Stomach (tissue), 19 donors: ENCODE measurements at places on chromosomes 11 and 22. TPM values are rescaled to one million over a fixed set of nuclear protein-coding genes. Genes with fewer than 3 reads are reported as not detected.

The SLC39A13 gene
- 158 TPM for total RNA-seq

The CDC42BPG gene
- 10.3 TPM for total RNA-seq

The TMEM45B gene
- total RNA-seq, result 5.3 TPM

The SCGB2A2 gene
- total RNA-seq, result not detected

The NLRP14 gene
- not detected for total RNA-seq

The CRYBA4 gene
- not detected for total RNA-seq

DNA sequence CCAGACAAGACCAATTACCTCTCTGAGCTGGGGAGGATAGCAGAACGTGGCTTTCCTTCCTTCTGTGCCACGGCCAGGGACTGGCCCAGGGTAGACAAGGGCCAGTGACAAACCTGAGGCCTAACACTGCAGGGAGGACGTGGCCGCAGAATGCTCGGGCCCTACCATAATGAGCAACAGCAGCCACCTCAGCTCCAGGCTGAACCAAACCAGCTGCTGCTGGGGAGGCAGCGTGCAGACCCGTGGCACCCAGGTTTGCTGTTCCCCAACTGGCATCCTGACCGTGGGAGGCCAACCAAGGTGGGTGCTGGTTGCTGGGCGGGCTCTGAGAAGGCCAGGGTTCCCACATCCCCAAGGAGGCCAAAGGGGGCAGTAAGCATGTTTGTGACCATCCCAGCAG lies 83.0 kb downstream of the MORC2 start:
- DNase-seq, result no peak

DNA sequence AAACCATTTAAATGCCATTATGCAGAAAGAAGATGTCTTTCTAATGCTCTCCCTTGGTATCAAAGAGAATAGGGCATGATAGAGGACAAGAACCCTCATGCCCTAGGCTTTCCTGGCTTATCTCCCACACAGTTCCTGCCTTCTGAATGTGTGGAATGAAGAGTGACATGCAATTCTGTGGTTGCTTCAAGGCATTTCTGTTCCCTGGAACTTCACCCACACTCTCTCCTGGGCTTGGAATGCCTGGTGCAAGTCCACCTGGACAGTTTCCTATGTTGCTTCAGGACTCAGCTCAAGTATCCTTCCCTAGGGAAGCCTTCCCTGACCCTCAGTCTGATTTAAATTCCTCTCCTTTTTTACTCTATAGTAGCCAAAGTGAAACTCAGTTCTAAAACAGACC lies 53.8 kb upstream of the DRD2 start:
- no peak for DNase-seq

DNA sequence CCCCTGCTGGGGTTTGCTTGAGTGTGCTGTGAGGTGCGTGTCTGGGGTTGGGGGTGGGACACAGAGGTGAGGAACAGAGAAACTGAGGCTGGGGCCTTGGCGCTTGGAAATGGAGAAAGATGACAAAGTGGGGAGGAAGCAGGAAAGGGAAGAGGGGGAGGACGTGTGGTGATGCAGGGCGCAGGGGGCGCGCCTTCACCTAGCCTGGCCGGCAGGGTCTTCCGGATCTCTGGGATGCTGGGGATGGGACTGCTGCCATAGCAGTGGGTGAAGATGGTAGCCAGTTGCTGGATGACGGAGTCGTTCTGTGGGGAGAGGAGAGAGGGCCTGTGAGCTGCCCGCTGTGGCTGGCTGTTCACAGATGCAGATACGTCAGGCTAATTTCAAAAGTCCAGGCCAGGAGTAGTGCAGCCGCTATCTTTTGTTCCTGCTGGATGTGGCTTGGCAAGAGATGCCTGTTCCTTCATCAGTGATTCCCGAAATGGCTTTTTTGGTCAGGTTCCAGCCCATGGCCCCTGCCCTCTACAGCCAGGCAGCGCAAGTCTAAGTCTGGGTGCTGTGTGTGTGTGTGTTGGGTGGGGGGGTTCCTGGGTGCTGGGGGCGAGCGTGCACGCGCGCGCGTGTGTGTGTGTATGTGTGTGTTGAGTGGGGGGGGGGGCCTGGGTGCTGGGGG lies 54.8 kb downstream of the NAT10 start:
- no peak for DNase-seq

DNA sequence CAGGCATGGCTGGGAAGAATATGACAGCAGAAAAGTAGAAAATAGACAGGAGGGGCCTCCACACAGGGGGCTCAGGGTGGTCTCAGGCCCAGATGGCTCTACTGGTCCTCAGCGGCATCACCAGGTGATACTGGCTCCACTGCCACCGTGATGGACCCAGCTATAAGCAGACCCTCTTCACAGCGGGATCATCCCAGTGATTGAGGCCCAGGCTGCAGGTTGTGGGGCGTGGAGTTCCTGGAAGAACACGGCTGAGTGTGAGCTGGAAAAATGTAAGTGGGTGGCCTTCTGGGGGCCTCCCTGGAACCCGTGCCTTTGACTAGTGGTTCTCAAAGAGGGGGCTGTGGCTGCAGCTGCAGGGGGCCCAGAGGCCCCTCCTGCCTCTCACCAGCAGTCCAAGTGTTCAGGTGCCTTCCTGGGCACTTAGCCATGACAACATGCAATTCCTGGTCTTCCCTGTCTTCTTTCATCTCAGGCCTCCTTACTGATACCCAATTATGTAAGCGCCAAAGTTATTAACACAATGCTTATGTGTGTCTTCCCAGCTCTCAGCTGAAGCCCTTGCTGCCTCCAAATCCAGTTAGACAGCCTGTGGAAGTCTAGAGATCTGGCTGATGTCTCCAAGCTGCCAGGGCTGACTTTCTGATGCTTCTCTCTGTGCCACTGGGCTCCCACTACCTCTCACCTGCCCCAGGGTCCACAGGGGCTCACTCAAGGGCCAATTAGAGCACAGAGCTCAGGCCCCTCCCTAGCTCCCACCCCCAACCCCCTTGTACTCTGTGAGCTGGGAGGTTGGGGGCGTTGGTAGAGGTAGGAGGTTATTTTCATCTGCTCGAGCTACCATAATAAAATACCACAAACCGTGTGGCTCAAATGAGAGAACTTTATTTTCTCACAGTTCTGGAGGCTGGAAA lies 110.1 kb upstream of the LMO1 start:
- DNase-seq, result no peak

DNA sequence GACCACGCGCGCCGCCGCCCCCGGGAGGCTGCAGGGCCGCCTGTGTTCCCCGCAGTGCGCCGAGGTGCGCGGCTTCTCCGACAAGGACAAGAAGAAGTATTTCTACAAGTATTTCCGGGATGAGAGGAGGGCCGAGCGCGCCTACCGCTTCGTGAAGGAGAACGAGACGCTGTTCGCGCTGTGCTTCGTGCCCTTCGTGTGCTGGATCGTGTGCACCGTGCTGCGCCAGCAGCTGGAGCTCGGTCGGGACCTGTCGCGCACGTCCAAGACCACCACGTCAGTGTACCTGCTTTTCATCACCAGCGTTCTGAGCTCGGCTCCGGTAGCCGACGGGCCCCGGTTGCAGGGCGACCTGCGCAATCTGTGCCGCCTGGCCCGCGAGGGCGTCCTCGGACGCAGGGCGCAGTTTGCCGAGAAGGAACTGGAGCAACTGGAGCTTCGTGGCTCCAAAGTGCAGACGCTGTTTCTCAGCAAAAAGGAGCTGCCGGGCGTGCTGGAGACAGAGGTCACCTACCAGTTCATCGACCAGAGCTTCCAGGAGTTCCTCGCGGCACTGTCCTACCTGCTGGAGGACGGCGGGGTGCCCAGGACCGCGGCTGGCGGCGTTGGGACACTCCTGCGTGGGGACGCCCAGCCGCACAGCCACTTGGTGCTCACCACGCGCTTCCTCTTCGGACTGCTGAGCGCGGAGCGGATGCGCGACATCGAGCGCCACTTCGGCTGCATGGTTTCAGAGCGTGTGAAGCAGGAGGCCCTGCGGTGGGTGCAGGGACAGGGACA lies 2.7 kb downstream of the NLRP6 start:
- no peak for DNase-seq

GRCh38 chr11:72353861-72354260 lies 80.5 kb downstream of the CLPB start:
- DNase-seq, result peak; percentile 28

DNA sequence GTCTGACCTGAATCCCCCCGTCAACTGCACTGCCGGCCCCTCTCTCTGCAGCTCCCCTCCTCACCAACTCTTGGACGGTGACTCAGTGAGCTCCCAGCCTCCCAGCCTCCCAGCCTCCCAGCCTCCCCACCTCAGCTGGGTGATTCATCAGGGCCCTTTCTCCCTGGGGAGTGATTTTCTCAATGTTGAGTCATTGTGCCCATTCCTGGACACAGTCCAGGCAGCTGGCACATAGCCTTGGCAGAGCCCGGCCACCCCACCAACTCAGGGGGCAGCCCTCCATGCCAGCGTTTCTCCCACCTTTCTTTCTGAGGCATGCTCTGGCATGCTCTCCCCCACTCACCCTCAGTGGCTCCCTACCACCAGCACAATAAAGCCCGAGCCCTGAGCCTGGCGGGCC lies 30.7 kb downstream of the PDE2A start:
- no peak for DNase-seq

DNA sequence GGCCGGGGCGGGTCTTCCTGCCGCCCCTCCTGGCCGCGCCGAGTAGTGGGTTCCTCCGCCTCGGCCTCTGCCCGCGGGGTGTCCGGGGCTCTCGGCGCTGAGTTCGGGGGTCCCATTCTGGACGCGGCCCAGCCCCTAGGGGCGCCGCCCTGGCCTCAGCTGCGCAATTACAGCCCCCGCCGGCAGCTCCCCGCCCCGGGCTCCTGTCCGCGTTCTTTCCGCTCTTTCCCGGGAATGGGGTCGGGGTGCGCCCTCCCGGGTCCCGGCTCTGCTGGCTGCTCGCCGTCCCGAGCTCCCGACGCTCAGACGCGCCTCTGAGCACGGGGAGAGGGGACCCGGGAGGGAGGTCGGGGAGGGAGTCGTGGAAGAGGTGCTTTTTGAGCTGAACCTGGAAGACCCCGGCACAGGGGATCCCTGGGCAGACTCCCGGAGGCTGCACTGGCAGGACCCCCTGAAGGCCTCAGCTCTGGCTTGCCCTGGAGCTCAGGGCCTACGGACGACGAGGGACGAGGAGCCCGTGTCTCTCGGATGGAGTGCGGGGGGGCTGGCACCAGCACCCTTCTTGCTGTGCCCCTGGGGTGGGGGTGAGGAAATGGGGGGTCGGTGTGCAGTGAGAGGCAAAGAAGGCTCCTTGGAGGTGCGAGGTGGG lies 558 bp downstream of the TSPAN4 start:
- no peak for DNase-seq

DNA sequence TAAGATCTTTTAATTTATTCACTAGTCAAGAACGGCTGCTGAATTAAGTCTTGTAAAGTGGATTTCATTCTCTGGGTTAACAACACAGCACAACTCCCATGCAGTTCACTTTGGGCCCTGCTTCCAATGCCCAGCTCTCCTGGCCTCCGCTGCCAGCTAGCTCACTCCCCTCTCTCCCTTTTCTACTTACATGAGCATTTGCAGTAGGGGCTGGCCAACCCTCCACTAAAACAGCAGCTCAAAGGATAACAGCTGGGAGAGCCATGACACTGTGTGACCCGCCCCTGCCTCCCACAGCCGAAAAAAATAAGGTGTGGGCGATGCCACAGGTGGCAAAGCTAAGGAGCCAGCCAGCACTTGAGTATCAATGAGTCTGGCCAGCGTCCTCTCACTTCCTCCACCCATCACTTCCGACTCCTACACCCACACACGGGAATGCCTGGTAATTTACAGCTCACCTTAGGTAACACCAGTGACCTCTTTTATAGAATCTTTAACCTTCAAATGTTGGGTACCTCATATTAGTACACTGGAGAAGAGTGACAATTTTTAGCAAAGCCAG lies 56.8 kb downstream of the DGCR2 start:
- DNase-seq, result no peak

DNA sequence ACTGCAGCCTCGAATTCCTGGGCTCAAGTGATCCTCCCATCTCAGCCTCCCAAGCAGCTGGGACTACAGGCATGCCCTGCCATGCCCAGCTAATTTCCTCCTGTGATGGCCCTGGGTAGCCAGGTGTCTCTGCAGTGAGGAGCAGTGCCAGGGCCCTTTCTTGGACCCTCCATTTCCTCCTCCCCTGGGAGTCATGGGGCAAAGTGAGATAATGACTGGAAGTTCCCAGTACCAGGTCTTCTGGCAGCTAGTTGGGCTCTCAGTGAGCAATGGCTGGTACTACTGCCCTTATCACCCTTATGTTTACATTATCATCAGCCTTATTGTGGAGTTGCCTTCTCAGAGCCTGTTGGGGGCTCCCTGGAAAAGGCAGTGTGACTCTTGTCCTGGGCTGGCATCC lies 17.6 kb downstream of the DAGLA start:
- no peak for DNase-seq

DNA sequence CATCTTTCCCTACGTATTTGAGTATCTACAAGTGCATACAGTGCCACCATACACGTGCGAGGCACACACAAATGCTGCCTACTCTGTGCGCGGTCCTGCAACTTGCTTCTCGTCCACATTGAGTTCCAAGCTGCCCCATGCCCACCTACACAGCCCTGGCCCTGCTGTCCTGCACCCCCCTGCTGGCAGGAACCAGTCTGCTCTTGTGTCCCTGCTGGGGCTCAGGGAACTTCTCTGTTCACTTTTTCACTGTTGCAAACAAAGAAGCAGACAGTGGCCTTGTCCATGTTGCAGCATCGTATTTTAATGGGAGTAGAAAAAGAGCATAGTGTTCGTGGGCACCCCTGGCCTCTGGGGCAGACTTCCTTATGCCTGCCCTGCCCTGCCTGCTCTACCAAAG lies 14.0 kb downstream of the CPT1A start:
- no peak for DNase-seq

GRCh38 chr11:369336-370018 lies at the start of gene B4GALNT4:
Gene B4GALNT4 (plus strand): TSS chr11:369499. CDS start chr11:369804, 305 bp downstream.
- no peak for DNase-seq

DNA sequence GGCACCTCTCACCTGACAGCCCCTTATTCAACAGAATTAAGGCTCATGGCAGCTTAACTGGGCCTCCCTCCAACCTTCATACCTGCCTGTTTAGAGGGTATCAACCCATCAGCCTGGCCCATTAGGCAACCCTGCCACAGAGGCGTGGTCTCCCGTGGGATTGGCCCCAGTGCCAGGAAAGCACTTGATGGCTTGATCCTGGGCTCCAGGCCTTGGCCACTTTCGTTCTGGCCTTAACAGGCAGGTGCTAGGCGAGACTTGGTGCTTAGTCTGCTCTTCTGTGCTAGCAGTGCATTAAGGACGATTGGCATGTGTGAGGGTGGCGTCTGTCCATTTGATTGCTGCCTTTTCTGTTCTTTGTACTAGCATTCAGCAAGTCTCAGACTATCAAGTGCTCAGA lies 75.2 kb downstream of the CABIN1 start:
- DNase-seq, result no peak

GRCh38 chr11:96785073-96785472 lies 395.3 kb downstream of the JRKL start:
- DNase-seq, result no peak

GRCh38 chr11:134082990-134083389 lies 14.1 kb downstream of the JAM3 start:
- no peak for DNase-seq
